ENCODE measurements at places on chromosomes 1 and 21.

DNA sequence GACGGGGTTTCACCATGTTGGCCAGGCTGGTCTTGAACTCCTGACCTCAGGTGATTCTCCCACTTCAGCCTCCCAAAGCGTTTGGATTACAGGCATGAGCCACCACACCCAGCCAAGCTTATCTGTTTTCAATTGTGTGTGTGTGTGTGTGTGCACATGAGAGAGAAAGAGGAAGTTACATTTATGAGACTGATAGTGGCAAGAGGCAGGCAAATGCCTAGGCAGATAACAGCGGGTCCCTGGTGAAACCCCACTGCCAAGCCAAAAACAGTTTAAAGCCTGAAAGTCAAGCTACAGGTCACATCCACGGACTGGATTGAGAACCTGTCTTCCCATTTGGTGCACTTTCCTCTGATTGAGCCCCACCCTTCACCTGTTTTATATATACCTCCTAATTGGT lies 35.1 kb upstream of the IFNGR2 start:
- DNase-seq, result no peak

DNA sequence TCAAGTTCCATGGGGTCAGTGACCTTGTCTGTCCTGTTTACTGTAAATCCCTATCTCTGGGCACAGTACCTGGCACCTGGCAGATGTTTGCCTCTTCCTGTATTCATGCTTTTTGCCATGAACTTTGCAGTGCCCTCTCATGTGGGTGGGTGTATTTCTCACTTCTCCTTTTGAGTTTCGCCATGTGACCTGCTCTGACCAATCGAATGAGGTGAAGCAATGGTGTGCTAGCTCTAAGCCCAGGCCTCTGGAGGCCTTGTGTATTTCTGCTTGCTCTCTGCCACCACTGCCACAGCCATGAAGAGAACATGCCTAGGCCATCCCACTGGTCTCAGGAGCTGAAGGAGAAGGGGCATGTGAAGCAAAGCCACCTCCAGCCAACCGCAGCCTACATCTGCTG lies 185.5 kb upstream of the ZC3H12A start:
- no peak for DNase-seq

DNA sequence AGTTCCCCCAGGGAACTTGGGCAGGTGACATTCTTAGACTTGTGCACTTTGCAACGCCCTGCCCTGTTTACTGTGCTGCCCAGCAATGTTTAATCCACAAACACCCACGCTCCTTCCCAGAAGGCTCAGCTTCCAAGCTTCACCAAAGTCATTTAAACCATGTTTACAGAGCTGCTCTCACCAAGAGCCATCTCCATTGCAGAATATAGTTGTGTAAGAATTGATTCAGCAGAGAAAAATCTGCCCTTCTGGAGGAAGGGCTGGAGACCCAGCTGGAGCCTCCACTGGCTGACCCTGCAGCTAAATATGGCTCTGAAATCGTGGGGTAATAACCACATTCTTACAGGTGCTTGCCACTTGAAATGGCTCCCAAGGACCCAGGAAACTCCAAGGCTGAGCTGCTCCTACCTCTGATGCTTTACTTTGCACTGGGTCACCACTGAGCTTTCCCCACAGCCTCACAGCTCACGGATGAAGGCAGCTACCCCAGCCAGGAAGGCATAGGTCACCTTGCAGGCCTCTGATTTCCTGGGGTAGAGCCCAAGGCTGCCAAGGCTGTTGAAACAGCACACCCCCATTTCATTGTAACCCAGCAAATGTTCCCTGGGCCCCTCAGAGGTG lies 8.7 kb downstream of the CAPN2 start:
- DNase-seq, result no peak

DNA sequence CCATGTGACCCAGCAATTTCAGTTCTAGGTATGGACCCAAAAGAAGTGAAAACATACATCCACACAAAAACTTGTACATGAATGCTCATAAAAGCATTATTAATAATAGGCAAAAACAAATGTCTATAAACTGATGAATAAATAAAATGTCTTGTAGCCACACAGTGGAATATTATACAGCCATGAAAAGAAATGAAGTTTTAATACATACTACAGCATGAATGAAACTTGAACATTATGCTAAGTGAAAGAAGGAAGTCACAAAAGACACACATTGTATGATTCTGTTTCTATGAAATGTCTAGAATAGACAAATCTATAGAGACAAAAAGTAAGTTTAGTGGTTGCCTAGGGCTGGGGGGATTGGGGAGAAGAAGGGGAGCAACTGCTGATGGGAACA lies 130.2 kb downstream of the CDC7 start:
- DNase-seq, result no peak

GRCh38 chr1:59204001-59204400 lies 92.9 kb upstream of the FGGY start:
- DNase-seq, result no peak

DNA sequence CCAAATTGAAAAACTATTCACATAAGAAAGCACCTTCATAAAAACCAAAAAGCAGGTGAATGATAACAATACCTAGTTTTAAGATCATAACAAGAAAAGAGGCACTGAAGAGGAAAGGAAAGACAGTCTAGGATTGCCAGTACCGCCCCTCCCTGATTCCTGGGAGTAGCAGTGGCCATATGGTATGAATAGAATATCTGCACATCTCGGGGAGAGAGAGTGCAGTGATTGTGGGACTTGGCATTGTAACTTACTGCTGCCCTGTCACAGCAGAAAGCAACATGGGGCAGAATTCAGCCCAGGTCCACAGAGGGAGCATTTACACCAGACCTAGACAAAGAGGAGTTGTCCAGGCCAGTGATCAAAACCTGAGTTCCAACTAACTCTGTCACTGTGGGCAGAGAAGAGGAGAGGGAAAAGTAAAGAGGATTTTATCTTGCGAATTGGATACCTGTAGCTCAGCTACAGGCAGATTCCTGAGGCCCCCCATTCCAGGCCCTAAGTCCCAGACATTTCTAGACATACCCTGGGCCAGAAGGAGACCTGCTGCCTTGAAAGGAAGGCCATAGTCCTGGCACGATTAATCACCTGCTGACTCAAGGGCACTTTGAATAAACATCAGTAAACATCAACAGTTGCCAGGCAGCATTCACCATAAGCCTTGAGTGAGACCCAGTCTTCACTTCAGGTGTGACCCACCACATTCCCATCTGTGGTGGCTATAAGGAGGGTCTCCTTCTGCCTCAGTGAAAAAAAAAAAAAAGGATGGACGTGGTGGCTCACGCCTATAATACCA lies 397.5 kb downstream of the TGFB2 start:
- no peak for DNase-seq

GRCh38 chr1:204579681-204580080 lies 63.5 kb downstream of the MDM4 start:
- no peak for DNase-seq

DNA sequence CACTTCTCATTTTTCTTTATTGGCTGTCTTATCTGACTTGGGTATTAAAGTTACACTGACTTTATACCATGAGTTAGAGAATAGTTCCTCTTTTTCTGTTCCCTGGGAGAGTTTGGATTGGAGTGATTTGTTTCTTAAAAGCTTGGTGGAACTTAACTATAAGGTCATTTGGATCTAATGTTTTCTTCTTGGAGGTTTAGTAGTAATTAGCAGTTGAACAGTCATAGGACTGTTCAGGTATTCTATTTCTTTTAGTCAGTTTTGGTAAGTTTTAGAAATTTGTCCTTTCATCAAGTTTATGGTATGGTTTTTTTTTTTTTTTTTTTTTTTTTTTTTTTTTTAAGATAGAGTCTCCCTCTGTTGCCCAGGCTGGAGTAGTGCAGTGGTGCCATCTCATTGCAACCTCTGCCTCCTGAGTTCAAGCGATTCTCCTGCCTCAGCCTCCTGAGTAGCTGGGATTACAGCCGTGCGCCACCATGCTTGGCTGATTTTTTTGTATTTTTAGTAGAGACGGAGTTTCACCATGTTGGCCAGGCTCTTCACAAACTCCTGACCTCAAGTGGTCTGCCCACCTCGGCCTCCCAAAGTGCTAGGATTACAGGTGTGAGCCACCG lies 6.3 kb downstream of the TTC3 start:
- DNase-seq, result no peak

DNA sequence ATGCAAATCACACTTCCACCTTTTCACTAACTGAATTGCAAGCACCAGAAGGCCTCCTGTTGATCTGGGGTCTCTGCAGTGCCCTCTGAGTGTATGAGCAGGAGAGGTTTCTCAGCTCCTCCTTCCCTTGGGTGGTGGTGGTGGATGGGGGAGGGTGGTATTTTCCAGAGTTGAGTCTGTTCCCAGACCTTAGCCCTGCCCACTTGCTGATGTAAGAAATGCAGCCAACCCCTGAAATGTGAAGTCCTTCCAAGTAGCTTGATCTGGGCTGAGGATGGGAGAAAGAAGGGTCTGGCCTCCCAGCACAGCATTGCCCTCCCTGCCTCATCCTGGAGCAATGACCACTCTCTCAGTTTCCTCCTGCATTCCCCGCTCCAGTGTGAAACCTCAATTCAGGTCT lies 6.3 kb upstream of the FOXD2 start:
- DNase-seq, result no peak

GRCh38 chr1:215001419-215002021 lies 81.0 kb upstream of the KCNK2 start:
- DNase-seq, result no peak

DNA sequence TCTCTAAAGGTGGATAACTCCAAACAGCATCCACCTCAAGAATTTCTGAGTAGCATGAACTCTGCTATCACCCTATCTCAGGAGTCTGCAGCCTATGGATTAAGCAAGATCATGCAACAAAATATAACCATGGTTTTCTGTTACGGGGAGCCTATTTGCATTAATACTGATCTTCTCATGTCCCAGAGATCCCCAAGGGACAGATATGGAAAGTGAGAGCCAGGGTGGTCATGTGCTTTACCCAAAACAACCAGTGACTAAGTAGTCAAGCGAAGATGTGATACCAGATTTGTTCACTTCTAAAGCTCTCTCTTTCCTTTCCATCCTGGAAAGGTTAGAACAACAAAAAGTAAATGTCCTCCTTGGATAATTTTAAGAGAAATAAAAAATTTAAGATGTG lies 125.1 kb downstream of the PRRX1 start:
- DNase-seq, result no peak

DNA sequence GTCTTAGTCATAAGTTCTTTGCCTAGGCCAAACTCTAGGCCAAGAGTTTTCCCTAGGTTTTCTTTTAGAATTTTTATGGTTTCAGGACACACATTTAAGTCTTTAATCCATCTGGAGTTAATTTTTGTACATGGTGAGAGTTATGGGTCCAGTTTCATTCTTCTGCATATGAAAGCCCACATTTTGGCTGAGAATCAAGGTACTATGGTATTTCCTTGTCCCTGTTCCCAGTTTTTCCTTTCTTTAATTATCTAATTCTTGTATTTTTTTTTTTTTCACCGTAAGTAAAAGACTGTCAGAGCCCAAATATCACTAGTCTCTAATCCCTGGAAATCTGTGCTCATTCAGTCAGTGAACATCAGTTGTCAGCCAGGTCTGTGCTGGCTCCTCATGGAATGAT lies 105.4 kb downstream of the MAP3K21 start:
- DNase-seq, result no peak

GRCh38 chr21:25967901-25968438 lies 202.6 kb downstream of the APP start:
- no peak for DNase-seq

GRCh38 chr21:39430954-39431353 lies 14.6 kb downstream of the LCA5L start:
- DNase-seq, result no peak

DNA sequence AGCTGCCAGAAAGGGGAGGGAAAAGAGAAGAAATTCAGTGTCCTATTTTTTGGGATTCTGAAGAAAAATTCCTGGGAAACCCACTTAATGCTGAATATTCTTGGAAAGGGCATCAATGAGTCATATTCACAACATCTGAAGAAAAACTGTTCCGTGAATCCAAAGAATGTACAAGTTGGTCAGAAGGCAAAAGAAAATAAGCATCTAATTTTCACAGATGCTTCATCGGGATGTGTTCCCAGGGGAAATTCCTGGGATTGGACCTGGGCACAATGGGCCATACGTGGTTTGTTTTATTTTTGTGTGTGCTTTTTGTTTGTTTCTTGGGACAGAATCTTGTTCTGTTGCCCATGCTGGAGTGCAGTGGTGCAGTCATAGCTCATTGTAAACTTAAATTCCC lies 112.2 kb downstream of the MAP3K21 start:
- no peak for DNase-seq

DNA sequence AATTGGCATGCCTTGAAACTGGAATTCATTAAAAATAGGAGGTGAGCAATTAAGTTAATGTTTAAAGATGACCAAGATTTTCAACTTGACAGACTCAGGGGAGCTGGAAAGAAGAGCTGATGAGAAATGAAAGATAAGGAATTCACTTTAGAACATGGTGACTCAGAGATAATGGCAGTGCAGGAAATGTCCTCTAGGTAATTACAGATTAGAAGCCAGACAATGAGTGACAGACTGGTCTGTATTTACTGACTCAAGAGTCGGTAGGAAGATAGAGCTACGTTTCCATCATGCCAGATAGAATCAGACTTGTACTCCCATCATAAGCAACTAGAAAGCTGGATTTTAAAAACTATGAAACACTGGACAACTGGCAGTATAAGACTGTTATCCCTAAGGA lies 151.6 kb downstream of the AJAP1 start:
- DNase-seq, result no peak

GRCh38 chr1:100565937-100566699 lies 28.2 kb downstream of the GPR88 start:
- DNase-seq, result no peak

- no peak for DNase-seq
These were observed 33.0 kb upstream of the MTF1 start for GRCh38 chr1:37892151-37893047.

DNA sequence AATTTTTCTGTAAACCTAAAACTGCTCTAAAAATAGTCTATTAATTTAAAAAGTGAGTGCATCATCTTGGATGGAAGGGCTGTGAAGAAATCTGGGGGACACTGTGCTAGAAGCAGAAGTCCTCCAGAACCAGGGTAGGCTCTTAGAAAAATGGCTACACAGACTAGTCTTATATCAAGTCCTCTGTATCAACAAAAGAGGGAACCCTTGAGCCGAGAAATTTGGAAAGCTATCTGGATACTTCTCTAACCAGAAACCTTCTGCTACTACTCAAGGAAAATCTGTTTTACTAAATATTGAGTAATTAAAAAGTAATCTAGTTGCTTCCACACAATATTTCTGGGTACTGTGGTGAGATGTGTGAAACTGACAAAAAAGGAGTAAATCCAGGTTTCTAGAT lies 92.1 kb downstream of the WDR3 start:
- DNase-seq, result no peak

DNA sequence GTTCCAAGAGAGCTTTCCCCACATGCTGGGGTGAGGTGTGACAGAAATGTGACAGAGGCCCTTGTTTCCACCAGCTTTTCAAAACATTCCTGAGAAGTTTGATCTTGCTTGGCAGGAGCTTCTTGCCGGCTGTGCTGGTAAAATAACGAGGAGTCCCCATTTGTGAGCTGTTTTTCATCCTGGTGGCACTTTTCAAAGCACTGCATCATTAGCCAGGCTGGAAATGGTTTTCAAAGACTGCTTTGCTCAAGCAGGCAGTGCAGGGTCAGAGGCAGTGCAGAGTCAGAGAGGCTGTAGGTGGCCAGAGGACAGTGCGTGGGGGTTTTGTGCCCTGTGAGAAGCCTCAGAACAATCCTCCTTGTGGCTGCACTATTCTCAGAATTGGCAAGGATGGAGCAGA lies 75.8 kb upstream of the KCNA3 start:
- no peak for DNase-seq
